ENCODE measurements at places on chromosomes 12 and 14.

- DNase-seq: no peak
Measured at GRCh38 chr14:99320621-99321235, 48.7 kb upstream of the BCL11B start.

- no peak for DNase-seq
Measured at GRCh38 chr14:98966016-98966415, 306.0 kb downstream of the BCL11B start.

GRCh38 chr12:89951050-89951693, 242.5 kb upstream of the ATP2B1 start:
- peak; percentile 5 for DNase-seq

DNA sequence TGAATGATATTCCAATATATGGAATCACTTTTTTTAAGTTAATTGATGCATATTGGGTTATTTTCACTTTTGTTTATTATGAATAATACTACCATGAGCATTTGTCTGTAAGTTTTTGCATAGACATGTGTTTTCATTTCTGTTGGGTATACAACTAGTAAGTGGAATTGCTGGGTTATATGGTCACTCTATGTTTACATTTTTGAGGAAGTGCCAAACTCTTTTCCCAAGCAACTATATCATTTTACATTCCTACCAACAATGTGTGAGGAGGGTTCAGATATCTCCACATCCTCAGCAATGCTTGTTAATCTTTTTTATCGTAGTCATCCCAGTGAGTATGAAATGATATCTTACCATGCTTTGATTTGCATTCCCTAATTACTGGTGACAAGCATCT, 64.0 kb downstream of the MON2 start:
- DNase-seq: no peak

GRCh38 chr14:21238823-21239518, 30.3 kb downstream of the HNRNPC start:
- no peak for DNase-seq

DNA sequence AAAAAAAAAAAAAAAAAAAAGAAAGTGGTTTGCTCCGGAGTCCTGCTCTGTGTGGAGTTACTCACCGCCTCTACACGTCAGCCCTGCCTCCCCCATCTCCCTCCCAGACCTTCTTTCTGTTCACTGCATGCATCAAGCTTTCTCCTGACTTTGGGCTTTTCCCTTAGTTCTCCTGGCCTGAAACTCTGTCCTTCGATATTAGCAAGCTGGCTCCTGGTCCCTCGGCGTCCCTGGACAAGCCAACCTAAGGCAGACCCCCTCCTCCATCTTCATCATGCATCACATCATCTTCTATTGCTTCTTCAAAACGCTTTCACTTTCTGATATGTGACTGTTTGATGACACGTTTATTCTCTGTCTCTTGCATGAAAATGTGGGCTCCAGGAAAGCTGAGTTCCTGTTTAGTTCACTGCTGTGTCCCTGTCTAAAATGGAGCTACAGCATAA, 40.6 kb downstream of the SLC15A4 start:
- DNase-seq: peak; percentile 38

- no peak for DNase-seq
Measured at GRCh38 chr12:14510574-14510973, 57.1 kb downstream of the PLBD1 start.

DNA sequence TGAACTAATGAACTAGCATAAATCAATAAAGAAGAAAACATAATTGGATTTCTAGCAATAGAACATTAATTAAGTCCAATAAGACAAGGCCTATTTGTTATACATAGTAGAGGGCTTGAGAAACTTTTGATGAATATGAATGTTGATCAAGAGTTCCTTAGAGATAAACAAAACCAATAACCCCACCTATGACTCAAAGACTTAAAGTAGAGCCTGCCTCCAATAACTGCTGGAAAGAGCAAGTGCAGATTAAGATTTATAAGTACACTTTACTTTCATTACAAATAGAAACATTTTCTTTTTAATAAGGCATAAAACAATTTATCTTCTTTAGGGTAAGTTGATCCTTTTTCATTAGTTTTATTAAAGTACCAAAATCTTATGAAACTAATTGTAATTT, 185.7 kb downstream of the SRGAP1 start:
- DNase-seq: no peak

DNA sequence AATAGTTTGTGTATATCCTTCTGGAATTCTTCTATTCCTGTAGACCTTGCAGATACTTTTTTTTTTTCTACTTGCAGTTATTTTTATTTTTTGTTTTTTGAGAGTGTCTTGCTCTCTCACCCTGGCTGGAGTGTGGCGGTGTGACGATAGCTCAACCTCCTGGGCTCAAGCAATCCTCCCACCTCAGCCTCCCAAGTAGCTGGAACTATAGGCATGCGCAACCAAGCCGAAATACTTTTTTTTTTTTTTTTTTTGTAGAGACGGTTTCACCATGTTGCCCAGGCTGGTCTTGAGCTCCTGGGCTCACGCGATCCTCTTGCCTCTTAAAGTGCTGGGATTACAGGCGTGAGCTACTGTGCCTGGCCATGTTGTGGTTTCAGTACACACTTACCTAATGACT, 10.0 kb downstream of the TULP3 start:
- DNase-seq: no peak

- no peak for DNase-seq
Measured at GRCh38 chr12:3998968-3999792, 126.0 kb upstream of the PARP11 start.

DNA sequence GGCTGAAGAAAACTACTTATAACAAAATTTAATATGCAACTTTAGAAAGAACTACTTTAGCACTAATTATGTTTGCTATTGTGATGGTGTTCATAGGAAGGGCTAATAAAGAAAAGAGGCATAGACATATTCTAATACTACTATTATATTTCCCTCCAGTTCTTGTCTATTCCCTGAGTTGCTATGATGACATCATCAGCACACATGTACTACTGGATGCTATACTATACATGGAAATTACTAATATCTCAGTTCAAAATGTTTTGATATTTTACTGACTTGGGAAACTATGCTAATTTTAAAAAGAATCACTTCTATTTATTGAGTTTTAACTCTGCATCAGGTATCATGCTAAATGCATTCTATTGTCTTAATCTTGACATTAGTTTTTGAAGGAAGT, 101.6 kb downstream of the EPS8 start:
- DNase-seq: no peak

DNA sequence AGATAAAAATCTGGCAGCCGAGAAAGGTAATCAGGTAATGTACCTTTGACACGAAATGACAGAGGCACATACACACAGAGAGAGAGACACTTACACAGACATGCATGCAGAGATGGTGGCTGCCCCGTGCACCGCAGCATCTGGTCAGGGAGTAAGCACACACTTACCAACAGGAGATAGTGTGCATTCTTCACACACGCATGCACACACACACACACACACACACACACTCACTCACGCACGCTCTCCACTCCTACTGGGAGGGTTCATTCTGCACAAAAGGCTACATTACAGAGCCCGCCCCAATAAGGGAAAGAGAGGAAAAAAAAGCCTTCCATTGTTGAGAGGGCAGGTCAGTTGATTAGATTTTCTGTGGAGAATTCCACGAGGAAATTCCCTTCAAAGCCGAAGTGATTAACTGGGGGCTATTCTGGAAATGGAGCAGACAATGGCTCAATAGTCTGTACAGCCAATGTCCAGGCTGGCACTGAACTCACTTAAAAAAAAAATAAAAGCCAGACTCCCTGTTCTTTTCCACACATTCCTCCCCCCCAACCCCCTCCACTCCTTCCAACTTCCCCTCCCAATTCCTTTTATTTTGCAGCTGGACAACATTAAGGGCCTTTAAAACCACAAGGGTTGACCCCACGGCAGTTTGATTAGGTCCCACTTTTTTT, 1.4 kb upstream of the SOX5 start:
- no peak for DNase-seq

GRCh38 chr14:97489750-97490149, 692.6 kb downstream of the VRK1 start:
- DNase-seq: no peak

DNA sequence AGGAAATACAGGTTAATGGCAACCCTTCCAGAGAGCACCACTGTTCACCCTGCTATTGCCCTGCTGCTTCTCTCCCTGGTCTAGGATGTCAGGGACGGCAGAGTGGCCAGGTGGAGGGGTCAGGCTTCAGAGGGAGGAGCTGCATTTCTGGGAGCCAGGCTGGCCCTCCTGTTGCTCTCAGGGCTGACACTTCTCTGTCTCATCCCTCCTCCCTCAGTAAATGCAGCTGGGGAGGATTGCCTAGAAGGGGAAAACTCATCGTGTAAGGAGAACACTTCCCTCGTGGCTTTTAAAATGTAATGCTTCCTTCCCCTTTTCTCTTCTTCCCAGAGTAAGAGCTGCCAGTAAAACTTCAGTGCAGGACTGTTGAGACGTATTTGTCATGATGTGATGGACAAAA, 20.8 kb downstream of the SUSD6 start:
- no peak for DNase-seq

DNA sequence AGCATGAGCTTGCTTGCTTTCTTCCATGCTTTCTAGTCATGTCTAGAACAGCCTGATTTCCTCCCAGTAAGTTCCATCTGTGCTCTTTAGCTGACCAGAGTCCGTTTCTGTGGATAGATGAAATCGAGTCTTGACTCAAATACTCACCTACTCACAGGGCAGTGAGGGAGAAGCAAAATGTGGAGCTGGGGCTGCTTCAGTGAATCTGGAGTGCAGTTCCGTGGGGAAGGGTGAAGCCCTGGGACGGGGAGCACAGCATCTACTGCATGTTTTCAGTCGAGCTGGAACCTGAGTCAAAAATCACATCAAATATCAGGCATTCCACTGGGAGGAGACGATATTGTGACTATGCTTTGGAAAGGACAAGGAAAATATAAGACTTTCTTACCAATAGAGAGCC, 70.3 kb upstream of the PRMT8 start:
- DNase-seq: no peak

- no peak for DNase-seq
Measured at GRCh38 chr12:11805043-11805442, 155.6 kb downstream of the ETV6 start.

- DNase-seq: no peak
Measured at GRCh38 chr12:96889273-96889933, 17.7 kb upstream of the NEDD1 start.

DNA sequence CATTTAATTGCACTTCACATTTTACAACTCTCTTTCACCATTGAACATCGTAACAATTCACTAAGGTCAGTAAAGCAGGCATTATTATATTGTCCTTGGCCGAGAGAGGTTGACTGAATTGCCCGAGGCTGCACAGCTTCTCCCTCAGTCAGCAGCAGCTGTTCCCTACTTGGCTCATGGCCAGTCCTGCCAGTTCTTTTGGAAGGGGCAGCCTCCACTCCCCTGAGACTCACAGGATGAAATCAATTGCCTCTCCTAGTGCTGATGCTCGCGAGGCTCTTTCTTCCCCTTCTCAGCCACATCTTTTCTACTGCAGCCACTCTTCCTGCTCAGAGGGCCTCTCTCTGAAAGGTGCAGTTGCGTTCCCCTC, 79.9 kb upstream of the KCNA1 start:
- DNase-seq: no peak

DNA sequence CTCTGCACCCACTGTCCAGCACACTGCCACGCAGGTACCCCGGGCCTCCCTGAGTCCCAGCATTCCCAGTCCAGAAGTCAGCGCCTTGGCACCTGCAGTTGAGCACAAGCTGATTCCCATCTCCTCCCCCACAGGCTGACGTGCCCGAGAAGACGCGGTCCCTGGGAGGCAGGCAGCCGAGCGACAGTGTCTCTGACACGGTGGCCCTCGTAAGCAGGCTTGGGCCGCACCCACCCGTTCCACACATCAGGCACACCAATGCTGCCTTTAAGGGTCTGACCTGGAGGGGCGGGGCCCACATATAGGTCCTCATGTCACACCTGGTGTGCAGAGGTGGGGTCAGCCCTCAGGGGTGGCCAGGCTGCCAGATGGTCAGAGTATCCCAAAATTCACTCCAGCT, 18.4 kb upstream of the TEX22 start:
- DNase-seq: no peak

DNA sequence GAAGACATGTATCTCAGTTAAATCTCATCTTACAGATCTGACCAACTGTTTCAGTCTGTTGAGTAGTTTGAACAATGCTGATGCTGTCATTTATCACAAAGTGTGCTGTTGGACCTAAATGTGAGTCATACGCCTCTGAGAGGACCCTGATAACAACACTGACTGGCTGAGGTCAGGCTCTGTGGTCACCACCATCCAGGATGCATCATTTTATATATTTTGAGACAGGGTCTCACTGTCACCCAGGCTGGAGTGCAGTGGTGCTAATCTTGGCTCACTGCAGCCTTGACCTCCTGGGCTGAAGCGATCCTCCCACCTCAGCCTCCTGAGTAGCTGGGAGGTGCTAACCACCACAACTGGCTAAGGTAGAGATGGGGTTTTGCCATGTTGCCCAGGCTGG, 181.0 kb upstream of the RGS6 start:
- no peak for DNase-seq

- no peak for DNase-seq
Measured at GRCh38 chr12:114316076-114316475, 89.9 kb downstream of the TBX5 start.

DNA sequence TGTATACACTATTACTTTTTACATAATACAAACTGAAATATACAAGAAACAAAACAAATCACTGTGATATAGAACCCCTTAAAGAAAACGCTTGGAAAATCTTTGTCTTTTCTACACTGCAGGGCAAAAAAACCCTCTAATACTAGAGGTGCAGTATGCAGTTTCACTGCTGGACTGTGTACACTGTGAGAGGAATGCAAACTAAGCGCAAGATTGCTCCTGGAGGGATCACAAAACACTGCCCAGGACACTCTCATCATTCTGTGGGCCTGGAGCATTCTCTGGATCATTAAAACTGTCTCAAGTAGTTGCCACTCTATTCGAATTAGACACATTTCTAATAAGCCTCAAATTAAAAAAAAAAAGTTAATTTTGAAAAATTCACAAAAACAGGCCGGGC, 217.6 kb downstream of the MED13L start:
- no peak for DNase-seq

- DNase-seq: no peak
Measured at GRCh38 chr12:89448951-89449371, 75.6 kb downstream of the GALNT4 start.

GRCh38 chr14:104350463-104351185, 212.2 kb downstream of the KIF26A start:
- no peak for DNase-seq

DNA sequence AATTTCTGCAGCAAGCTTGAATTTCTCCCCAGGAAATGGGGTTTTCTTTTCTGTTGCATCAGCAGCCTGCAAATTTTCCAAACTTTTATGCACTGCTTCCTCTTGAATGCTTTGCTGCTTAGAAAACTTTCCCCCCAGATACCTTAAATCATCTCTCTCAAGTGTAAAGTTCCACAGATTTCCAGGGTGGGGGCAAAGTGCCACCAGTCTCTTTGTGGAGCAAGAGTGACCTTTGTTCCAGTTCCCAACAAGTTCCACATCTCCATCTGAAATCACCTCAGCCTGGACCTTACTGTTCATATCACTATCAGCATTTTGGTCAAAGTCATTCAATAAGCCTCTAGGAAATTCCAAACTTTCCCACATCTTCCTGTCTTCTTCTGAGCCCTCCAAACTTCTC, 241.6 kb upstream of the TMTC1 start:
- DNase-seq: no peak

- DNase-seq: no peak
Measured at GRCh38 chr12:13377698-13378097, 181.2 kb downstream of the EMP1 start.

- DNase-seq: peak; percentile 36
Measured at GRCh38 chr14:61894452-61895077, 132.3 kb downstream of the SNAPC1 start.

GRCh38 chr14:33964599-33965317, 13.9 kb upstream of the EGLN3 start:
- no peak for DNase-seq
